ENCODE measurements at places on chromosomes 5 and 9. TPM values are rescaled to one million over a fixed set of nuclear protein-coding genes. Genes with fewer than 3 reads are reported as not detected.

DNA sequence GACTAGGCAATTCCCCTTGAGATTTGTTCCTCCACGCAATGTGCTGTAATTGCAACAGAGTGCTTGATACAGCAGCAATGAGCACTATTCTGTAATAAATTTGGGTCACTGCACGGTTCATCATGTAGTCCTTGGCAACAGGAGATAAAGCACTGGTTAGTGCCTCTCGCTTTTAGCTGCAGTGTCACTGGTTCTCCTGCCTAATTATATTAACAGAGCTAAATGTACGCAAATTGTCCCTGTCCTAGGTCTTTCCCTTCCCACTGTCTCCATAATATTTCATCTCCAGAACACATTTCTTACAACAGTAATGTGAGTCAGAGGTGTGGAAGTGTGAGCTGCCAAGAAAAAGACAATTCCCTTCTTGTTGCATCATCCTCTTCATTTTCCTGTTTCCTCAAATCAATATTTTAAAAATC lies 553.1 kb downstream of the ZNF608 start:
- DNase-seq = no peak

DNA sequence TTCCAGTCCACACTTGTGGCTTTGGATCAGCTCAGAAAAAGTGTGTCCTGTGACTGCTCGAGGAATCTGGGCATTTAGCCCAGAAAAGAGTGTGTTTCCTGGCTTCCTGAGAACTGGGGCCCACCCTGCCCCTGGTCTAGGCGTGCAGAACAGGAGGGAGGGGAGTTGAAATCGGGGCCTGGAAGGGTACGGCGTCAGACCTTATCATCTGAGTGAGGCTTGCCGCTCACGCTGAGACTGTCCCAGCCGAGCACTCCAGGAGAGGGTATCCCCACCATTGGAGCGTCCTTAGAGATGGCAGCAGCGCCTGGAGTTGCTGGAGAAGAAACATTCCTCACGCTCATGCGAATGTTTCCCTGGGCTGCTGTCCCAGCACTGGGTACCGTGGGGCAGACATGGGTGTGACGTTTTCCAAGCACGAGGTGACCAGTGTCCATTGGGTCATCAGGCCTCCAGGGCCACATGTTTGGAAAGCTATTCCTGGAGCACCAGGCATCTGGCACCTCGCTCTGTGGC lies 22.5 kb downstream of the NEK6 start:
- peak; percentile 84 for DNase-seq

- DNase-seq = no peak
Measured at GRCh38 chr9:136062657-136063439, 32.2 kb downstream of the NACC2 start.

- DNase-seq = no peak
Measured at GRCh38 chr5:113598926-113599325, 85.4 kb downstream of the YTHDC2 start.

- DNase-seq = peak; percentile 80
Measured at GRCh38 chr5:127696683-127697082, 6.5 kb upstream of the CCDC192 start.

- DNase-seq = no peak
Measured at GRCh38 chr5:55622460-55622859, 87.7 kb upstream of the PLPP1 start.

The DAB2IP gene
- 6.2 TPM for total RNA-seq

GRCh38 chr5:174837919-174838902 lies 113.8 kb downstream of the MSX2 start:
- peak; percentile 75 for DNase-seq

DNA sequence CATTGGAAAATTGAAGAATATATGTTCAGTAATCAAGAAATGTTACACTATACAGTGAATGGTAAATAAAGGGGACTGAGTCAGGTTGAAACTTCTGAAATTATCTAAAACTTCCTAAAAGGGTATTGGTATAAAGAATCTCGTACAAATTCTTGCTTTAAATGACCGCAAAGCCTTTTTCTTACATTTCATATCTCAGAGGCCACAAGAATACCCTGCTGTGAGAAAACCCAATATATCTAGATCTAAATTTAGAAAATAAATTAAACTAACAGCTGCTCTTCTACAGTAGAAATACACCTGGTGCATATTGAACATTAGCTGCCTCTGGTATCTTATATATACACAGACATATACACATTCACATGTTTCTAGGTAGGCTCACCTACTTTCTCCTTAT lies 221.7 kb downstream of the PCSK5 start:
- DNase-seq = no peak
